ENCODE measurements at places on chromosomes 2 and 18.

DNA sequence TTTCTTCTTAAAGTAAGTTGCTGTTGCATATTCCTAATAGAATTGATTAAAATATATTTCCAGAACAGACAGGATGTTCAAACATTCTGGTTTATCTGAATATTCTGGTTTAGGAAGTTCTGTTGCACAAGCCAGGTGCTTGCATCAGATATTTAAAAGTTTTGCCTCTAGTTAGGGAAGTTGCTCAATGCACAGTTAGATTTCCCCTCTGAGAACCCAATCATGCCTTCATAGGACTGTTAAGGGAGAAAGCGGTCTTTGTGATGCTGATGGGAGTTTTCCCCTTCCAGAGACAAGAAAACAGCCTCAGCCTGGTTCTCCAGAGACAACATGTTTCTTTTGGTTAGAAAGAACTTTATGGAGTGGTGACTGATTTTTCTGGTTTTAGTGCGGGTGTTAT lies 65.6 kb upstream of the REV1 start:
- no peak for DNase-seq

DNA sequence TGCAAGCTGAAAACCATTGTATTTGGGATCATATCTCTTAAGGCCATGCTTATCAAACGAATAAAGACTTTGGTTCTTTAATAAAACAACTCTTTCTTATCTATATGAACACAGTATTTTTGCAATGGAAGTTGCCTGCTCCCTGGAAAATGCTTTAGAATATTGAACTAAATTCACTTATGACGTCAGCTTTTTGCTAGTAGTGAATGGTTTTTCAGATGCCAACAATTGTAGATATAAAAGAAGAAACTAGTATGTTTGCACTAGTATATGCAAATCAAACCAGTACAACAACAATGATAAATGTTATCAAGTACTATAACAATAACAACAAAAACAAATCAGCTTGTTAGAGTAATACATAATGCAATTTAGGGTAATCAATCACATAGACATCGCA lies 1462.9 kb downstream of the SUCLG1 start:
- DNase-seq = no peak

DNA sequence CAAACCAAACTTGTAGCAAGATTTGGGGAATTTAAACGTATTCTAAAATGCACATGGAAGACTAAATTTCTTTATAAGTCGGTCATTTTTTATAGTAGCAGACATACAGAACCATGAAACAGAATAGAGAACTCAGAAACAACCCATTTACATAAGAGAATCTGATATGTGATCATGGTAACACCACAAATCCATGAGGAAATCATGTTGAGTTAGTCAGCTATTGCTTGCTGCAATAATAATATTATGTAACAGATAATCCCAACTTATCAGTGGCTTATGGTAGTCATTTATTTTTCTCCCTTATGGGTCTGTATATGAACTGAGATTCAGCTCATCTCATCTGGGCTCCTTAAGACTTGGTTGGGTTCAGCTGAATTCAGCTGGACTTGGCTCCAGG lies 103.4 kb upstream of the SERTAD2 start:
- no peak for DNase-seq

- no peak for DNase-seq
Measured at GRCh38 chr2:159459279-159459678, 157.1 kb downstream of the BAZ2B start.

DNA sequence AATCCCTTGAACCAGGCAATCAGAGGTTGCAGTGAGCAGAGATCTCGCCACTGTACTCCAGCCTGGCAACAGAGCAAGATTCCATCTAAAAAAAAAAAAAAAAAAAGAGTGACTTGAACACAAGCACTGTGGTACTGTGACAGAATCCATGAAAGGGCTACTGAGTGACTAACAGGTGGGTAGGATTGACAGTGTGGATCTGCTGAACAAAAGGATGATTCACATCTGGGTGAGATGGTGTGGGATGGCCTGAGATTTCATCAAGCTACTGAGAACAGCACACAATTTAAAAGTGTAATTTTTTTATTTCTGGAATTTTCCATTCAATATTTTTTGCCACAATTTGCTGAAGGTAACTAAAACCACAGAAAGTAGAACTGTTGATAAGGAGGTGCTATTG lies 13.3 kb upstream of the SP3 start:
- DNase-seq = no peak

DNA sequence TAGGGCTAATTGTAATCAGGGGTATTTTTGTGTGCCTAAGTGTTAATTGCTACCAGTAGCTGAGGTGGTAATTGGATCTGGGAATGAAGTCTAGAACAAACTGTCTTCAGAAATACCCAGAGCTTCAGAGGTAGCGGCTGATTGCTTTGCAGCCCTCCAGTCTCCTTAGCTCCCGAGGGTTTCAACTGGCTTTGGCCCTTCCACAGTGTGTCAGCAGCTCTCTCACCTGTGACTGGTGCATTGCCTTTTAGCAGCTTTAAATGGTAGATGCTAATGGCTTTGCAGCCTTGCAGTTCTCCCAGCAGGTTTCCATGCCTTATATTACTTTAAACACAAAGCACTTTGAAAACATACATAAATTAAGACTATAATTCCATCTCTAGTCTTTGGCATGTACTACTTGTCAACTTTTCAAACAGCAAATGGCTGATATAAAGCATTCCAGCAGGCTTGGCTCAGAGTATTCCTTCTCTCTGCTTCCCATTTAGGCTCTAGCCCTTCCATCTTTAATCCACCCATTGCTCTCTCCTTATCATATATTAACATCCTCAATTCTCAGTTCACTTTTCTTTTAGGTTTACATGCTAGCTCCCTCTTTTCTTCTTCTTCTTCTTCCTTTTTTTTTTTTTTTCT lies 156.4 kb upstream of the GALNT13 start:
- DNase-seq = no peak

- DNase-seq = no peak
Measured at GRCh38 chr18:2442726-2443275, 128.5 kb downstream of the METTL4 start.

DNA sequence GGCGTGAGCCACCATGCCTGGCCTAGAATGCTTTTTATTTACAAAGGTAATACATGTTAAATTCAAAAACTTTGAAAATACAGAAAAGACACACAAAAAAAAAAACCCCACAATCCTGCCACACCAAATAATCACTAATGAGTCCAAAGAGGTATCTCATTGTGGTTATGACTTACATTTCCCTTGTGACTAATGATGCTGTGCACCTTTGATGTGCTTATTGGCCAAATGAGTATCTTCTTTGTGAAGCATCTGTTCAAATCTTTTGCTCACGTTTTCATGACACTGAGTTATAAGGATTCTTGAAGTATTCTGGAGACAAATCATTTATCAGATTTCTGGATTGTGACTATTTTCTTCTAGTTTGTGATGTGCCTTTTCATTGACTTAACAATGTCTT lies 6.4 kb upstream of the NLRC4 start:
- DNase-seq = no peak

GRCh38 chr2:219656526-219656925 lies 29.1 kb downstream of the SLC4A3 start:
- DNase-seq = no peak

GRCh38 chr2:34291076-34291475 lies 692.0 kb upstream of the FAM98A start:
- no peak for DNase-seq

DNA sequence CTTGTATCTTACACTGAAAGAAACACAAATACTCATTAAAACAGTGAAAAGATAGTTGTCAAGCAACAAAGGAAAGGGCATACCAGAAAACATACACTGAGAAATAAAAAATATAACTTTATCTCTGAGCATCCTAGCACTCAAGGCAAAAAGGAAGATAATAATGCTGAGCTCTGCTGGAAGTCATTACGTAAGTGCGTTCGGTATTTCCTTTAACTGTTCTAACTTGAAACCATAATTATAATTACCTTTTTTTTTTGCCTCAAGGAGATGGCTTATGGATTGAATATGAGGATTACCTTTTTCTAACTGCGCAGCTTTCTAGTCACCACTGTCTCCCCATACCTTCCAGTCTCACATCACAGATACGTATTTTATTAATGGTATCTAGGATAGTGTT lies 308.1 kb downstream of the GBX2 start:
- DNase-seq = no peak

DNA sequence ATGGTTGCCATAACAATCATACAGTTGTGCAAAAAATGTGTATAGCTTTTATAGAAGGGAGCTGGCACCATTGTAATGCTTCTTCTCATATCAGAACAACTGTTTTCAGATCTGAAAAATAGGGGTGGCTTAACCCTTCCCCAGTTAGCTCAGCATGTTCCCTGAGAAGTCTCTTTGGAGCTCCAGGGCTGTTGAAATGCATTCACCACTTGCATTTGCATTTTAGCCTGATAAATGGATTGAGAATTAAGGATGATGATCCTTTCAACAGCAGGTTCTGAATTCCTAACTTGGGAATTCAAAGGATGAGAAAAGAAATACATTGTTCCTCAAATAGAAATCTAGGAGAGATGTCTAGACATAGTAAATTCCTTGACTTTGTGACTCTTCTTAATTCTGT lies 181.7 kb upstream of the ALPP start:
- DNase-seq = no peak

- DNase-seq = no peak
Measured at GRCh38 chr2:207139552-207139951, 26.2 kb downstream of the KLF7 start.

DNA sequence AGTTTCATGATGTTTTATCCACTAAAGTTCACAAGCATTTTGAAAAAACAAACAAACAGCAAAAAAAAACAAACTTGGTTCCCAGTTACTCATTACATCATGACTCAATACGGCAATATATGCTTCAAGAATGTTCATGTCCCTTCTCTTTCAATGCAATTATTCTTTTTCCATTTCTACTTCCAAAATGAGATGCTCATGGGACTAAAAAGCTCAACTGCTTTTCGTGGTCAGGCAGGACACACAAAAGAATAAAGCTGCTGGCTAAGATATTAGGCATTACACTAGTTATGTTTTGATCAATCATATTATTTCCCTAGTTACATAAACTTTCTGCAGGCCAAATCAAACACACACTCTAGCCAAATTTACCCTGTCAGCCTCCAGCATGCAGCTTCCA lies 301.3 kb downstream of the EPHA4 start:
- no peak for DNase-seq

- no peak for DNase-seq
Measured at GRCh38 chr18:23056315-23056714, 79.0 kb upstream of the CABLES1 start.

DNA sequence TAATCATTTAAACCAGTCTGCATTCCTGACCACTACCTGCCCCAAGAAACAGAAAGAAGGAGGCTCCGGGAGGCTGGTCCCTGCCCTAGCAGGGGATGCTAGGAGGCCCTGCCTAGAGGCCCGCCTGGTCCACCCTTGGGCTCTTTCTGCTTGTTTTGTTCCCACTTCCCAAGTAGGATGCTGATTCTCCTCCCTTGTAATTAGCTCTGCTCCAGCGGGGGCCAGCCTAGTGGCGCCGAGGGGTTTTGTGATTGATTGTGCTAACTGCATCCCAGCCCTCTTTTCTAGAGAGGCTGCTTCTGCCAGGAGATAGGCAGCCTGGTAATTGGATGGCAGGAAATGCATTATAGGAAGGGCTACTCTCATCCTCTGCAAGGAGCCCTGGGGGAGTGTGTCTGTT lies 220.0 kb downstream of the LOXHD1 start:
- DNase-seq = no peak

- DNase-seq = no peak
Measured at GRCh38 chr2:121043827-121044222, 241.2 kb downstream of the TFCP2L1 start.

DNA sequence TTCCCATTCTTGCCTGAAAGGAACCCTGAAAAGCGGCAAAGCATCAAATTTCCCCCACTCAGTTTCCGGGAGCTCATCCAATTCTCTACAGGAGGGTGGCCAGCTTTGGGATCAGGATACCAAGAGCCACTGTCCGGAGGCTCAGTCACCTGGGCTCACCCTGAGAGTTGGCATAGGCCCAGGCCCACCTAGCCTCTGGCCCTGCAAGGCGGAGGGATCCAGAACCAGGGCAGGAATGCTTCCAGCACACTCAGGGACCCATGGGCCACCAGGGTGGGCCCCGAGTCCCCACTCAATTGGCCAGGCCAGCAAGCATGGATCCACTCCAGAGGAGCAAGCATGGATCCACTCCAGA lies 432.9 kb upstream of the MYT1L start:
- no peak for DNase-seq

DNA sequence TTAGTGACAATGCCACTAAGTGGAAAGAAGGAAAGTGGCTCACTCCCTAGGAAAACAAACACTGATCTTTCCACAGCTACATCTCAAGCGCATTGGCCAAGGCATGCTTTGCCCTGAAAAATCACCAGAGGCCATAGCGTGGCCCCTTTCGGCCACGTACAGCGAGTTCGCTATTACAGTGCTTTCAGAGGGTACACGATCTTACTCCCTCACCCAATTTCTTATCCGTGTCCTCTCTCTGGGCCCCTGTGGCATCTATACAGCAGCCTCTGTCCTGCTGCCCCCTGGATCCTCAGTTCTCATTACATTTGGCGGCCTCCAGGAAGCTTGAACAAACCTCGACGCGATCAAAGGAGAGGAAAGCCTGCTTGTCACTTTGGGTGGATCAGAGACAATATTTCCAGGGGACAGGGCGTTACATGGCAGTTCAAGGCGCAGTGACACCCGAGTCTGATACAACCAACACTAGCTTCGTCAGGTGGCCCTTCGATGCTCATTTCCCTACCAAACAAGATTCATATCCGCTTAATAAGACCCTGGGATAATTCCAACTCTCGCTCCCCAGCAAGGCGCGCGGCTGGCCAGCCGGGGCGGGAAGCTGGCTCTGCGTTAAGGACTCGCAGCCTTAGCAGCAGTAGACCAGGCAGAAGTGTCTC lies 941 bp downstream of the SKOR2 start:
- no peak for DNase-seq

DNA sequence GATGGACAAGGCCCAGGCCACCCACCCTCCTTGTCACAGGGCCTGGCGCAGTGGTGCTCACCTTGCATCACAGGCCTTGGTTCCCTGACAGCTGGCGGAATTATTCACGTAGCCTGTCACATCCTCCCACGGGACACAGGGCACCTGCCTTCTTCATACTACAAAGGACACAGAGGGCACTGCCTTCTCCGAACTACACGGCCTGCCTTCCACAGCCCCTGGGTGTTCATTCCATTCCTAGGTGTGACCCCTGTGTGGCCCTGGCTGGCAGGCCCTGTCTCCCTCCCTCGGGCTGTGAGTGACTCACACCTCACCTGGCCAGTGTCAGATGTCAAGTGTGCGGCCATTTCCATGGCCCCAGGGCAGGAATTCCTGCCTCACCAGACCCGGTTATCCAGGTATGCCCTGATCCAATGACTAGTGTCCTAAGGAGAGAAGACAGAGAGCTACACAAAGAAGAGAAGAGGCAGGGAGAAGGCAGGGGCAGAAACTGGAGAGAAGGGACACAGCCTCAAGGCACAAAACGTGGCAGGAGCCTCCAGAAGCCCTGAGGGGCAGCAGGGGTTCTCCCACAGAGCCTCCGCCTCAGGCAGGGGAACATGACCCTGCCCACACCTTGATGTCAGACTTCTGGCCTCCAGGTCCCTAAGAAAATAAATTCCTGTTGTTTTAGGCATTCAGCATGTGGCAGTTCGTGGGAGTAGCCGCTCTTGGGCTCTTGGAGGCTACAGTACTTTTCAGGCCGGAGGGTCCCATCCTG lies 43.4 kb downstream of the MBP start:
- DNase-seq = no peak
